ENCODE measurements at places on chromosomes 11 and 22. TPM values are rescaled to one million over a fixed set of nuclear protein-coding genes. Genes with fewer than 3 reads are reported as not detected.
A peak's percentile ranks its signal among the peaks of the same experiment; 100 is the strongest.

GRCh38 chr11:8962841-8963240 lies 1.4 kb downstream of the TMEM9B start:
- no peak for DNase-seq

GRCh38 chr22:49756676-49757075 lies 71.0 kb downstream of the BRD1 start:
- DNase-seq = no peak

DNA sequence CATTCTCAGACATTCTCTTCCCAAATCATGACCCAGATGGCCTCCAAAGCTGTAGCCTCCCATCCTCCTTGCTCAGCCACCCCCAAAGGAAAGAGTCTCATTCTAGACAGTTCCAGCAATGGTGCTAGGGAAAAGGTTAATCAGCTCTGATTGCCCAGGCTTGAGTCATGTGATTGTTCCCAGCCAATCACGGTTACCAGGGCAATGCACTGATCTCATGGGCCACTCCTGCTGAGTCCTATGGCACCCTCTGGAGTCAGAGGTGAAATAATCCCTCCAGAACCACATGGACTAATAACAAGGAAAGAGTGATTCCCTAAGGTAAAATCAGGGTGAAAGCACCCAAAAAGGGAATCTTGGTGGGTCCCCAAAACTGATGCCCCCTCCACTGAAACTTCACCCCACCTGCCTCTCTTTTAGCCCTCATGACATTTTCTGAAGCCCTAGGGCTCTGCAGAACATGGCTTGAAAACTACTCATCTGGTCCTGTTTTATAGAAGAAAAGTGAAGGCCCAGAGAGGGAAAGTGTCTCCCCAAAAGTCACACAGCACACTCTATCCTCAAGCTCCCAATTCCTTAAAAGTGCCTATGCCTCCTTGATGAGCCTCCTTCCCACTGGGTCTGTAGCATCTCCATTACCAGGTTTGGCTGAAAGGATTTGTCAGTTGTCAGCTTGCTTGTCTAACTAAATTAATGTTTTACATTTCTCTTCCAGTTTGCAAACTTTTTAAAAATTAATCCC lies 203.7 kb downstream of the MN1 start:
- no peak for DNase-seq

MUC6 gene
- total RNA-seq = not detected

- DNase-seq = no peak
Observed at GRCh38 chr11:14577835-14578529, 57.8 kb upstream of the PSMA1 start.

DNA sequence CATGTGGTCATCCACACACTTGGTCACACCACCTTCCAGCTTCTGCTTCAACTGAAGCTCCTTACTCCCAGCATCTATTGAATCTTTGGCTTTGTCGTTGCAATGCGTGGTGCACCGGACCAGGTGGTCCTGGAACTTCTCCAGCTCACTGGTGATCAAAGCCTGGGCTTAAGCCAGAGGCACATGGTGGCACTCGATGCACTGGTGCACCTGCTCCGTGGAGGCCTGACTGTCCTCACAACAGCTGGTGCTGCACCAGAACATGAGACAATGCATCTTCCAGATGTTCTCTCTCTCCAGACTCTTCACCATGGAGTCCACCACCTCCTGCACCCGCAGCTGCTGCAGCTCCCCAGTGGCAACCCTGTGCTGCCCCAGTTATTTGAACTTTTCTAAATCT lies 56.0 kb downstream of the CELSR1 start:
- no peak for DNase-seq

DNA sequence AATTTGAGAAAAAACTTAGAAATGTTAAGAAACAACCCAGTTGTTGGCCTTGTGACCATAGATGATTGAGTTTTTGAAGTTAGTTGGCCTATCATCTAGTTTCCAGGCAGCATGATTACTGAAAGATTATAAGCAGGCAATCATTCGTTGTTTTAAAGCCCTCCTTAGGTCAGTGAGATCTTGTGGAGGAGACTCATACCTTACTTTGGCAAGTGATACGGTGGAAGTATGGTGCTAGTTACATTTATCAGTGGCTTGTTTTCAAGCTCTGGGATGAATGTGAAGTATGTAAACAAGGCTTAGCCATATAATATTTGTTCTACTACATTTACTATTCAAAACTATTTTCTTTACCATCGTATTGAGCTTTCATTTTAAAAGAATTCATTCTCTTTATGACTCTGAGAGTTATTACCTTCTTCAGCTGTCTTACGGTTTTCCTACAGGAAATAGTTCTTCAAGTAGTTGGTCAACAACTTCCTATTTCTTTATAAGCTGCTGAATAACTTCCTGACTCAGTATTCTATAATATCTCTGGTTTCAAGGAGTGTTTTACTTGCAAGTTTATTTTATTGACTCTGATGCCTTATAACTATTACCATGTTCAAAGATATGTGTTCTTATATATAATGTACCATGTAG lies 7.3 kb downstream of the YAP1 start:
- no peak for DNase-seq

OR52I2 gene
- not detected for total RNA-seq

GRCh38 chr22:17368554-17369438 lies 464 bp upstream of the CECR2 start:
- DNase-seq = peak; percentile 76

- no peak for DNase-seq
Observed at GRCh38 chr11:250740-251299, 14.0 kb downstream of the PSMD13 start.

- no peak for DNase-seq
Observed at GRCh38 chr11:16759857-16760508, 21.5 kb downstream of the C11orf58 start.

HEPN1 gene
- total RNA-seq = not detected

- no peak for DNase-seq
Observed at GRCh38 chr11:81915045-81915444, 818.6 kb downstream of the FAM181B start.

DNA sequence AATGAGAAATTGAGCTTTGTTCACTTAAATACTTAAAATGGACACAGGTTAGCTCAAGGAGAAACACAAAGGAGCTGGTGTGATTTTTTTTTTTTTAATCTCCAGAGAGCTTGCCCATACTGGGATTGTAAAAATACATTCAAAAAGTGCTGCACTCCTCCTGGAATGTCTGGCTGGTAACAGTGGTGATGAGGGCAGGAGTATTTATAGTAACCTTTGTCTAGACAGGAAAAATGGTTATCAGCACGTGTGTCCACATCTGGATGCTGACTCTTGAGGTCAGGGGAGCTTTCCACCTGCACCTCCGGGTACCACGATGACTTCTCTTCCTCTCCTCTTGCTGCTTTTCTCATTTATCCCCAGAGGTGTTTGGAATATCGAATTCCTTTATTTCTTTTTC lies 30.1 kb downstream of the EXT2 start:
- DNase-seq = no peak

All from left lung (tissue), 14 donors.